ENCODE measurements at places on chromosomes 6 and 20. TPM values are rescaled to one million over a fixed set of nuclear protein-coding genes. Genes with fewer than 3 reads are reported as not detected.

GRCh38 chr6:13635948-13636658, 21.0 kb downstream of the NOL7 start:
- DNase-seq: no peak

C6orf163 gene
- polyA plus RNA-seq: 7.5 TPM

- DNase-seq: no peak
These were observed 103.5 kb upstream of the CARMIL1 start for GRCh38 chr6:25175681-25176080.

- no peak for DNase-seq
These were observed 9.3 kb downstream of the SH3BGRL2 start for GRCh38 chr6:79640146-79641111.
